ENCODE measurements at places on chromosomes 6 and 20.

GRCh38 chr6:47179286-47179685 is 130.4 kb downstream of the TNFRSF21 start:
- no peak for DNase-seq

GRCh38 chr20:52493171-52493721 is 301.7 kb upstream of the ZFP64 start:
- DNase-seq, result no peak

- no peak for DNase-seq
Measured at GRCh38 chr6:159043251-159043650, 1.5 kb downstream of the TAGAP start.

DNA sequence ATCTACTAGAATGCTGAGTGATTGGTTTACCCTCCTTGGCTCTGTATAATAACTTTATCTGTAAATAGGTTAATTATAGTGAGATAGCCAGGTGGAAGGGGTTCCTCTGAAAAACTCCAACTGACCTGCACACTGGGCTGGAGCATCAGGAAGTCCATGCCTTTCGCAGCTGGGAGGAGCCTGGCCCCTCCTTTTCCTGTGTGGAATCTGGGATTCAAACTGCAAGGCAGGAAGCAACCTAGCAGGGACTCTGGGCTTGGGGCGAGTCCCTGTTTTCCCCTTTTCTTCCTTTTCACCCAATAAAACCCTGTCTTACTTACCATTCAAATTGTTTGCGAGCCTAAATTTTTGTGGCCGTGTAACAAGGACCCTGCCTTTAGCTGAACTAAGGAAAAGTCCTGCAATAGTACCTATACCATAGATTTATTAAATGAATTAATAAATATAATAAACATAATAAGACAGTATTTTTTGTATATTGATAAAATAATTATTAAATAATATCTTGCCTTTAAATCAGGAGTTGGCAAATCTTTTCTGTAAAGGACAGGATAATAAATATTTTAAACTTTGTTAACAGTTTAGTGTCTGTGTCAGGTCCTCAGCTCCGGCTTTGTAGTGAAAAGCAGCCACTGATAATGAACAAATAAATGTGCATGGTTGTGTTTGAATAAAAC is 406.2 kb upstream of the MMS22L start:
- DNase-seq, result no peak

DNA sequence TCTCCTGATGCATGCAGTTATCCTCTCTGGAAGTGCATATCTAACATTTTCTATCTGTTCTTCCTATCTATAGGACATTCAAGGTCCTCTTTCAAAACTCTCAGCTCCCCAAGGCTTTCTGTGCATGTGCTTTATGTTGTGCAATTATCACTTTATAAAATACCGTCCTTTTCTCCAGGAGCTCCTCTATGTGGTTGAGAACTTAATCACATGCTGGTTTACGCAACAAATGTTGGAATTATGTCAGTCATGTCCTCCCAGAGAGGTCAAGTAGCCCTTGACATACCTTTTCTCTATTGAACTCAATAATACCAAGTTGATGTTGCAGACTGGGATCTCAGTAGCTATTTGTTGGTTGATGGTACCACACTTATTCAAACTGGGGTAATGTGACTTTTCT is 388.4 kb downstream of the BTBD3 start:
- DNase-seq, result no peak

- no peak for DNase-seq
Measured at GRCh38 chr6:154012852-154013251, 26.2 kb upstream of the OPRM1 start.

DNA sequence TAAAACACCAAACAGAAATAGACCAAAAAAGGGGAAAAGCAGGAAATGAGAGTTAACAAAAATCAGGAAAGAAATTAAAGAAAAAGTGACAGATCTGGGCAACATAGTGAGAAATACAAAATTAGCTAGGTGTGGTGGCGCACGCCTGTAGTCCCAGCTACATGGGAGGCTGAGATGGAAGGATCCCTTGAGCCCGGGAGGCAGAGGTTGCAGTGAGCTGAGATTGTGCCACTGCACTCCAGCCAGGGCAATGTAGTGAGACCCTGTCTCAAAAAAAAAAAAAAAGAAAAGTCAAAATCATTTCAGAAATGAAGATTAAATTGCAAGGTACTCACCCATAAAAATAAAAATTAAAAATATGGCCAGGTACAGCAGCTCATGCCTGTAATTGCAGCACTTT is 13.0 kb upstream of the GRM4 start:
- peak; percentile 5 for DNase-seq

DNA sequence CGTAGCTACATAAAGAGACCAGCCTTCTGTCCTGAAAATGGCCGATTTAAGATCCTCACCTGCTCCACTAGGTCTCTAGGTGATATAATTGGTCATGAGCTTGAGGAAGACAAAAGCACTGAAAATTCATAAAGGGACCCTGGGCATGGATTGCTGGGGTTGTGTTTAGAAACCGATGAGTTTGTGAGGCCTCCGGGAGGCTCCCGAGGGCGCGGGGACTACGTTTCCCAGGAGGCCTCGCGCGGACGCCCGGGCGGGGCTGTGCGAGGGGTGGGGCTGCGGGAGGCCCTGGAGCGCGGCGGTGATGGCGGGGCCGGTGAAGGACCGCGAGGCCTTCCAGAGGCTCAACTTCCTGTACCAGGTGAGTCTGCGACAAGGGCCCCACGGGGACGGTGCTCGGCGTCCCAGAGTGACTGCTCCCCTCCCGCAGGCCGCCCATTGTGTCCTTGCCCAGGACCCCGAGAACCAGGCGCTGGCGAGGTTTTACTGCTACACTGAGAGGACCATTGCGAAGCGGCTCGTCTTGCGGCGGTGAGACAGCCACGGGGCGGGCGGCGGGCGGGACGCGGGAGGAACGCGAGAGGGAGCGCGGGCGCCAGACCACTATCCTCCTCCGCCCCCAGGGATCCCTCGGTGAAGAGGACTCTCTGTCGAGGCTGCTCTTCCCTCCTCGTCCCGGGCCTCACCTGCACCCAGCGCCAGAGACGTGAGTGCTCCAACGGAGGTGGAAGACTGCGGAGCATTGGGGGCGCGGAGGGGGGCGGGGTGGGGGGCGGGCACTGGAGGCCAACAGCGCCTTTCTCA is at the start of gene RPP21:
Gene RPP21 (plus strand): TSS at position 289 of the 804 bp plus-strand sequence. CDS start 16 bp downstream, at position 305.
- DNase-seq, result peak; percentile 95

- DNase-seq, result peak; percentile 65
Measured at GRCh38 chr20:2217857-2218539, 77.8 kb upstream of the TGM3 start.

DNA sequence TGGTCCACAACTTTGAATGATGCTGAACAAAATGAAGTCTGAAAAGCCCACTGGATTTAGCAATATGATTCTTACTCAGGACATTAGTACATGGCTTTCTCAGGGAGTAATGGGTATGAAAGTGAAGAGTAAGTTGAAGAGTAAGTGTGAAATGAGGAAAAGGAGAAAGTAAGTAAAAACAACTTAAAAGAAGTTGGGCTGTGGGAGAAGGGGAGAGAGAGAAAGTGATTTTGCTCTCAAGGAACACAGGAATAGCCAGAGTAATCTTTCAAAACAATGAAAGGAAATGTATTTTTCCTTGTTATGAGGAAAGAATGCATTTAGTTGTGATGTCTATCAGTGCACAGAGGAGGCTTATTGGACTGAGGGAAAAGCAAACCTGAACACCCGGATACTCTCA is 39.8 kb upstream of the NKAIN2 start:
- DNase-seq, result no peak
